ENCODE measurements at places on chromosomes 6 and 20. TPM values are rescaled to one million over a fixed set of nuclear protein-coding genes. Genes with fewer than 3 reads are reported as not detected.

COQ3 gene
- 0.73 TPM for total RNA-seq

CRIP3 gene
- total RNA-seq, result not detected

MAN1A1 gene
- total RNA-seq, result 114 TPM

CLIC5 gene
- 0.25 TPM for total RNA-seq

SRSF12 gene
- 0.62 TPM for total RNA-seq

SPACA1 gene
- total RNA-seq, result not detected

SERPINB6 gene
- 60.1 TPM for total RNA-seq

ZNF311 gene
- 0.56 TPM for total RNA-seq

PTGIS gene
- 33.8 TPM for total RNA-seq

GSTA5 gene
- total RNA-seq, result not detected

KIAA1755 gene
- 1.9 TPM for total RNA-seq

ELOVL4 gene
- total RNA-seq, result 2.7 TPM

CST4 gene
- not detected for total RNA-seq

MICB gene
- 2.2 TPM for total RNA-seq

KIF25 gene
- not detected for total RNA-seq

SYCP2 gene
- total RNA-seq, result 0.20 TPM

ZNF391 gene
- total RNA-seq, result 0.73 TPM

SLC26A8 gene
- not detected for total RNA-seq

CLPSL2 gene
- total RNA-seq, result not detected
